ENCODE measurements at places on chromosomes 3 and 15. TPM values are rescaled to one million over a fixed set of nuclear protein-coding genes. Genes with fewer than 3 reads are reported as not detected.
A peak's percentile ranks its signal among the peaks of the same experiment; 100 is the strongest.

The ZPLD1 gene
- 3.6 TPM for total RNA-seq

The CLRN1 gene
- 3.4 TPM for total RNA-seq

- no peak for DNase-seq
These were observed 38.0 kb downstream of the ARRDC4 start for GRCh38 chr15:97998307-97999071.

GRCh38 chr3:171266034-171266739, 194.0 kb downstream of the TNIK start:
- peak; percentile 39 for DNase-seq

GRCh38 chr15:92149029-92149428, 244.7 kb upstream of the ST8SIA2 start:
- no peak for DNase-seq

The ALPK3 gene
- 7.9 TPM for total RNA-seq

The P3H2 gene
- 22.9 TPM for total RNA-seq

The SIDT1 gene
- 19.0 TPM for total RNA-seq
